ENCODE measurements at places on chromosomes 16 and 17. TPM values are rescaled to one million over a fixed set of nuclear protein-coding genes. Genes with fewer than 3 reads are reported as not detected.

The IL21R gene
- total RNA-seq = 41.8 TPM

The SLC5A11 gene
- total RNA-seq = not detected

The BAIAP3 gene
- 0.71 TPM for total RNA-seq

The DPEP3 gene
- not detected for total RNA-seq

The TPSD1 gene
- not detected for total RNA-seq

The CLEC10A gene
- not detected for total RNA-seq

The NOS2 gene
- total RNA-seq = not detected

The XYLT1 gene
- total RNA-seq = 21.4 TPM

The TBC1D3C gene
- total RNA-seq = not detected

The LGALS3BP gene
- 44.8 TPM for total RNA-seq

The PIK3R5 gene
- total RNA-seq = 78.6 TPM

The RNU2-1 gene
- total RNA-seq = 5,691 TPM

The SPATA22 gene
- not detected for total RNA-seq

The CD300C gene
- 0.28 TPM for total RNA-seq

GRCh38 chr17:77451245-77451893 lies 310.6 kb downstream of the SEC14L1 start:
- ATAC-seq = peak; percentile 63
- no peaks in the 10 kb centered on the region for H3K27me3 ChIP-seq
- peak overlapping the region; percentile 96 for H3K27ac ChIP-seq
- peaks cover 23% of the 10 kb centered on the region for H3K4me1 ChIP-seq

DNA sequence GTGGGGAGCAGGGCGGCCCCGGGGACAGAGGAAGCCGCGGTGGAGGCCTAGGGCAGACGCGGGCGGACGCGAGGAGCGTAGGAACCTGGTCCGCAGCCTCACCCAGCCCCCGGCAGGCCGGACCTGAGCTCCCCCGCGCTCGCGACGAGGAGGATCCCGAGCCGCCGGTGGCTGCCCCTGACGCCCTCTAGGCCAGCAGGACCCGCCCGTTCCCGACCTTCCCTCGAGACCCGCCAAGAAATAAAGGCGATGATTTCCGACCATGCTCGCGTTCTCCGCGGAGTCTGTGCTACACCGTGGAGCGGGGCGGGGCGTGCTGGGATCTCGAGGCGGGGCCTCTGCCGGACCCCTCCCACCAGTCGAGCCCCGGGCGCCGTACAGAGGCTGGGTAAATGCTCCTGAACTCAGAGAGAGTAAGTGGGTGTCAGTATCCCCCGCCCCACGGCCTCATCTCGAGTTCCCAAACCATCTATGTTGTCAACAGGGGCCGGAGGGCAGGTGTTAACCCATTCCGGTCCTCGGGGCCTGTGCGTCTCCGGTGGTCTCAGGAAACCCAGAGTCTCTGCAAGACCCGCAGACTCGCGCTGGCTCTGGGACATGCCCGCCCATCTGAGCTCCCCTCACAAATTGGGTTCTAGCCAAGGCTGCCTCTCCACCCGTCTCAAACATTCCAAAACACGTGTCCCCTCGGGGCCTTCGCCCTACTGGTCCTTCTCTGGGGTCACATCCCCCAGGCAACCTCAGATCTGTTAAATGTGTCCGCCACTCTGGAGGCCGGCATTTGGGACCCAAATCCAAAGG lies 13.7 kb downstream of the SYCE1L start:
- H3K4me3 ChIP-seq = peak overlapping the region; percentile 85
- H3K27me3 ChIP-seq = no peaks in the 10 kb centered on the region
- peak; percentile 88 for ATAC-seq
- no peaks in the 10 kb centered on the region for H3K36me3 ChIP-seq
- peak overlapping the region; percentile 71 for H3K27ac ChIP-seq

DNA sequence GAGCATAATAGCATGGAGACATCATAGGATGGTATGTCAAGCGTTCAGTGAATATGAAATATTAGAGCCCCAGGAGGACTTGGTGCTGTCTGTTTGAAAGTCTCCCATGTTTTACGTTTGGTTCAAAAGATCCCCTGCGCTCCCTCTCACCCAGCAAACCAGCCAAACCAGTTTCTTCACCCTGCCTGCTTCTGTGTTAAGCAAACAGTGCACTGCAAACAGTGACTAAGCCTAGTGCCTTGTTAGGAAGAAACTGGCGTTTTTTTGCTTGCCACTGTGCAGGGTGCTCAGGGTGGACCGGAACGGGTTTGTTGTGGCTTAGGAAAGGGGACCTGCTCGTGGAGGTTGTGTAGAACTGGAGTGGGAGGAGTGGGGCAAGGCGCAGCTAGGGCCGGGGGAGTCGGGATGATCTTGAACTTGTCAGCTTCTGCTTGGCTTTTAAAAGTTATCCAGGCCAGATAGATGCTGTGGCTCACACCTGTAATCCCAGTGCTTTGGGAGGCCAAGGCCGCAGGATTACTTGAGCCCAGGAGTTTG lies 7.7 kb downstream of the CDH1 start:
- no peak for ATAC-seq
- H3K36me3 ChIP-seq = no peaks in the 10 kb centered on the region
- no peak overlapping the region for H3K4me3 ChIP-seq
- H3K27me3 ChIP-seq = peaks cover 22% of the 10 kb centered on the region

- peaks cover 16% of the 10 kb centered on the region for H3K36me3 ChIP-seq
- no peaks in the 10 kb centered on the region for H3K4me1 ChIP-seq
- no peaks in the 10 kb centered on the region for H3K27me3 ChIP-seq
- ATAC-seq = no peak
- no peak overlapping the region for H3K4me3 ChIP-seq
Observed at GRCh38 chr17:31140111-31140510, 45.3 kb downstream of the NF1 start.

DNA sequence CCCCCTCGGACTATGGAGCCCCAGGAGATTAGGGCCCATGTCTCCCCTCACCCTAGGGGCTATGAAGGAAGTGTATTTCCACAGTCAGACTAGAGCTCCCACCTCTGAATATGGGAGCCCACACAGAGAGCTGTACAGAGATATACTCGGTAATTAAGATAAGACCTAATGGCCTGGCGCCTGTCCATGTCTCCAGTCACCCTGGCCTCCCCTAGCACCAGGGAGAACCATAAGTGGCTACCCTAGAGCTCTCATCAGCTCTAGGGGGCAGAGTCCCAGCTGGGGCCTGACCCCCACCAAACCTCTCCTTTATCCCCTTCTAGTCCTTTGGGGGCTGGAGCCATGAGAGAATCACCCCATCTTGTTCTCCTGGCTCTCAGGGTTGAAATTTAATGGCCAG lies 2.4 kb downstream of the TMEM101 start:
- H3K4me3 ChIP-seq = no peak overlapping the region
- H3K4me1 ChIP-seq = peaks cover 9% of the 10 kb centered on the region
- no peaks in the 10 kb centered on the region for H3K27me3 ChIP-seq
- no peak overlapping the region for H3K27ac ChIP-seq

GRCh38 chr16:28121527-28121926 lies 58.0 kb upstream of the GSG1L start:
- no peak overlapping the region for H3K4me3 ChIP-seq
- H3K27me3 ChIP-seq = no peaks in the 10 kb centered on the region
- H3K4me1 ChIP-seq = peaks cover 10% of the 10 kb centered on the region
- peak overlapping the region; percentile 18 for H3K27ac ChIP-seq

- H3K27me3 ChIP-seq = no peaks in the 10 kb centered on the region
- H3K27ac ChIP-seq = no peak overlapping the region
- H3K36me3 ChIP-seq = no peaks in the 10 kb centered on the region
Observed at GRCh38 chr17:50785946-50786570, 18.7 kb upstream of the ANKRD40CL start.

DNA sequence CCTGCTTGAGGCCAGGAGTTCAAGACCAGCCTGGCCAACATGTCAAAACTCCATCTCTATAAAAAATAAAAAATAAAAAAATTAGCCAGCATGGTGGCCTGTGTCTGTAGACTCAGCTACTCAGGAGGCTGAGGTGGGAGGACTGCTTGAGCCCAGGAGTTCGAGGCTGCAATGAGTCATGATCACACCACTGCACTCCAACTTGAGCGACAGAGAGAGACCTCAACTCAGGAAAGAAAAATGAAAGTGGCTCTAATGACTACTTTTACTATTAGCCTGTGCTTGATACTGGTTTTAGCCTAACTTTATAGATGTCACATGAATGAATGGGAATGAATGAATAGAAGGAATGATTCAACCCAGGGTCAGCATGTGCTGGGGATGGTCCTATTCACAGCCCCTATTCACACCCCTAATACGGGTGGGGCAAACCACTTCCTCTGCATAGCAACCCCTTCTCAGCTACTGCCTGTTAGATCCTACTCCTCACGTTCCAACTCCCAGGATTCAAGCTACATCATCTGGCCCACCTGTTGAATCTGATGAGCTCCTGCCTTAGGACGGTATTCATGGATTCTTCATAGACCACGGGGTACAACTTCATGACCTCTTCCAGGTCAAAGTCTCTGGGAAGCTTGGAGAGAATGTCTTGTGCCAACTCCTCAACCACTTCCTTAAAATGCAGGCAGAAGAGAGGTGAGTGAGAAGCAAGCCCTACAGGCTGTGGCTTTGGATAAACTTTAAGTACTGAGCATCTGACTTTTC lies 40.5 kb downstream of the LYRM1 start:
- peak overlapping the region; percentile 77 for H3K27ac ChIP-seq
- no peak overlapping the region for H3K4me3 ChIP-seq
- peaks cover 16% of the 10 kb centered on the region for H3K4me1 ChIP-seq
- peak; percentile 6 for ATAC-seq
- H3K27me3 ChIP-seq = no peaks in the 10 kb centered on the region
- no peaks in the 10 kb centered on the region for H3K36me3 ChIP-seq

DNA sequence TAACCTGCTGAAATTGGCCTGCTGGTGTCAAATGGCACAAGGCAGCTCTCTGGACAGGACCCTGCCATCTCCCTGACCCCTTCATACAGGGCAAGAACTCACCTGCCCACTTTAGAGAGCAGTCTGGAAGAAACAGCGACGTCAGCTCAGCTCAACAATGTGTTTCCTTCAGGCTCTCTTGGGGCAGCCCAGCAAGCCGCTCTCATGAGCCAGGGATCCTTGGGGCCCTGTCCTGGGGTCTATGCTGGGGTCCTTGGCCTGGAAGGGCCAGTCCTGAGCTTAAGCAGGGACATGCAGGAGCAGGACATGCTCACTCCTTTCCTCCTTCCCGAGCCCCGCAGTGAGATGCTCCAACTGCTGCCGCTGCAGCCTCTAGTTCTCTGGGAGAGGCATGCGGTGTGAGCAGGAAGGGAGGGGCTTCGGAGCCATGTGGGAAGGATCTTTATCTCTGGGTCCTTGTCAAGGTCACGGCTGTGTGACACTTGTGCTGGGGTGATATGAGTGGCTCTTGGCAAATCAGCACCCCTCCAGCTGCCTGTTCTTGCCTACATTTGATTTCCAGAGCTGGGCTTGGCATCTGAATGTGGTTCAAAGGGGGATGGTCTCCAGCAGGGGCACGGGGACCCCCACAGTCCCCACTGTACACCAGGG lies 3.4 kb downstream of the C1QTNF1 start:
- H3K27me3 ChIP-seq = peaks cover 12% of the 10 kb centered on the region
- no peak overlapping the region for H3K4me3 ChIP-seq
- no peaks in the 10 kb centered on the region for H3K36me3 ChIP-seq
- ATAC-seq = no peak
- no peaks in the 10 kb centered on the region for H3K4me1 ChIP-seq

- peaks cover 12% of the 10 kb centered on the region for H3K4me1 ChIP-seq
- H3K4me3 ChIP-seq = no peak within 1 kb of the TSS
- peaks cover 6% of the 10 kb centered on the region for H3K27me3 ChIP-seq
- ATAC-seq = no peak
- no peaks in the 10 kb centered on the region for H3K36me3 ChIP-seq
Observed at GRCh38 chr17:18951941-18952842, at the start of gene SLC5A10. Gene SLC5A10 (plus strand): TSS chr17:18952165. CDS start chr17:18952206, 41 bp downstream.

DNA sequence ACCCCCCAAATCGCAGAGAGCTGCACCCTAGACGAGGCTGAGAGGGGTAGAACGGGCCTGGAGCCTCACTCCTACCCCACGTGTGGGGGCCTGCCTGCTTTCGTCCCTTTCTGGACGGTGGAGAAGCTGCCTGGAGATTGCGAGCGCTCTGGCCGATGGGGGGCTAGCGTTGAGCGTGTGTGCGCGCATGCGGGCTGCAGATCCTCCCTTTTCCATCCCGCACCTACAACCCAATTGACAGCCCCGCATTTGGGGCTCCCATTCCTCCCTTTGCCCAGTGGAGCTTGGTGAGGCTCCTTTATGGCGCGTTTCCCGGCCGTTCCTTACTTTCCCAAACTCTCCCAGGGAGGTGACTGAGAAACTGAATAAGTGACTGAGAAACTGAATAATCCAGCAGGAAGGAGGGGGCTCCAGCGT lies 907 bp upstream of the ESRP2 start:
- no peak for ATAC-seq
- peaks cover 4% of the 10 kb centered on the region for H3K36me3 ChIP-seq
- peaks cover 8% of the 10 kb centered on the region for H3K4me1 ChIP-seq
- peak overlapping the region; percentile 70 for H3K27ac ChIP-seq
- peak overlapping the region; percentile 98 for H3K4me3 ChIP-seq

- H3K4me3 ChIP-seq = no peak overlapping the region
- no peaks in the 10 kb centered on the region for H3K4me1 ChIP-seq
- H3K27ac ChIP-seq = no peak overlapping the region
- no peak for ATAC-seq
Observed at GRCh38 chr17:38464251-38464722, 36.0 kb downstream of the ARHGAP23 start.

GRCh38 chr16:68451676-68452075 lies 3.4 kb upstream of the SMPD3 start:
- H3K4me3 ChIP-seq = no peak overlapping the region

GRCh38 chr17:71337938-71338337 lies 782.9 kb upstream of the SOX9 start:
- no peaks in the 10 kb centered on the region for H3K36me3 ChIP-seq
- H3K27me3 ChIP-seq = no peaks in the 10 kb centered on the region
- no peak for ATAC-seq
- no peak overlapping the region for H3K4me3 ChIP-seq
- H3K27ac ChIP-seq = no peak overlapping the region
- no peaks in the 10 kb centered on the region for H3K4me1 ChIP-seq

GRCh38 chr17:65158041-65158440 lies 20.9 kb downstream of the RGS9 start:
- no peaks in the 10 kb centered on the region for H3K27me3 ChIP-seq
- no peak overlapping the region for H3K4me3 ChIP-seq
- peaks cover 10% of the 10 kb centered on the region for H3K4me1 ChIP-seq
- H3K27ac ChIP-seq = no peak overlapping the region
- no peak for ATAC-seq
- H3K36me3 ChIP-seq = no peaks in the 10 kb centered on the region

GRCh38 chr17:67557921-67558320 lies 159.8 kb upstream of the NOL11 start:
- peaks cover 47% of the 10 kb centered on the region for H3K36me3 ChIP-seq
- H3K27ac ChIP-seq = peak overlapping the region; percentile 65
- no peak for ATAC-seq
- H3K4me3 ChIP-seq = no peak overlapping the region

GRCh38 chr17:75472119-75472518 lies 15.7 kb downstream of the TMEM94 start:
- peaks cover 8% of the 10 kb centered on the region for H3K36me3 ChIP-seq
- no peak overlapping the region for H3K4me3 ChIP-seq
- ATAC-seq = no peak
- peaks cover 5% of the 10 kb centered on the region for H3K4me1 ChIP-seq

All from activated T-helper 17 cell treated with anti-CD3 and anti-CD28 coated beads, Interleukin-2, amount 50 U/mL, for 72 hours (primary cell).